MM.1S (cell line): ENCODE measurements at places on chromosomes 11 and 22.

- DNase-seq: no peak
Observed at GRCh38 chr11:116109228-116109627, 605.0 kb upstream of the CADM1 start.

- no peak for DNase-seq
Observed at GRCh38 chr11:94675813-94676212, 92.3 kb upstream of the AMOTL1 start.

DNA sequence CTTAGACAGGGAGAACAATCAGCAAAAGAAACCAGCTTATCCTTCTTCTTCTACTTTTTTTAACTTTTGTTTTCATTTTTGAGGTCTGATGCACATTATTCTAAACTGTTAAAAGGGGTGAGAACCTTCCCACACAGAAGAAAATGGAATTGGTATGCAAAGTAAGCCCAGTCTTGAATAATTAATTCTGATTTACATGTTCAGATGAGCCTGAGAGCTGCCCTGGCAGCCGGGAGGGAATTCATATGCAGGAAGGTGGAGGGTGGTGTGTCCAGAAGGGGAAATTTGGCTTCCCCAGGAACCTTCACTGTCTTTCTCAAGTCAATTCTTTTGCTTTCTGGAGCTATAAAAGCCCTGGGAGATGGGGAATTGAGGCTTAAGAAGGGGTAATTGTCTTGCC, 181.0 kb downstream of the INSC start:
- no peak for DNase-seq

- no peak for DNase-seq
Observed at GRCh38 chr22:38267086-38267485, 5.7 kb downstream of the TMEM184B start.

GRCh38 chr11:38784164-38784563, 2186.1 kb upstream of the RAG2 start:
- no peak for DNase-seq

DNA sequence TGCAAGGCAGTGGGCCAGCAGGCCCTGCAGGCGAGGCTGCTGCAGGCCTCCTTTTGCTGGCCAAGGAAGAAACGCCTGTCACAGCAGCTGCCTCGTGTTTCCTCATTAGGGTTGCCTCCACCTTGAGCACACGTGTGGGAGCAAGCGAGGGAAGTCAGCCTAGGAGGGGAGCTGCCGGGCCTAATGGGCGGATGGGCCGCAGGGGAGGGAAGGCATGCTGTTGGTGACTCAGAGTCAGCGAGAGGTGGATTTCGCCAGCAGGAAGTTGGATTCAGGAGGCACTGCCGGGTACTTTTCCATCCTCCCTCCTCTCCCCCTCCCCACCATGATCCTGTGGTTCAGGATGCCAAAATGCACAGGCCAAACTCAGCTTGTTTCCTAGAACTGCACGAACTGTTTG, 498.7 kb downstream of the METTL15 start:
- DNase-seq: no peak

DNA sequence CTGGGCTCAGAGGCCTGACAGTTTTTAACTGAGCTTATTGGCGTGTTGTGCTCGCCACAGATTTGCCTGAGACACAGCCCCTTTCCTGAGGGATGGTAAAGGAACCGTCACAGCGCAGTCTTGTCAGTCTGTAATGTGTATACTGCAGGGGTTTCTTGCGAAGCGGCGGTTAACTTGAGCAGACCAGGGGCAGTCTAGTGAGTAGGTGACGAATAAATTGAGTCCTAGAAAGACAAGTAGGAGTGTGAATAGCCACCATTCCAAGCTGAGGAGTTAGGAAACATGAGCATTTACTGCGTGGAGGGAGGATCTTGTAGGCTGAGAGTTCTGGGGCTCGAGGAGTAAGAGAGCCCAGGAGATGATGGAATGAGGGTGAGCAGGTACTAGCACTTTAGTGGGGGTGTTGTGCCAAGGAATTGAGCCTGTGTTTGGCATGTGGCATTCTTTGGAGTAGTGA, 1.4 kb downstream of the MED15 start:
- DNase-seq: no peak

- no peak for DNase-seq
Observed at GRCh38 chr22:36702842-36703215, 723 bp downstream of the CACNG2 start.

GRCh38 chr11:73201249-73201648, 16.8 kb upstream of the P2RY2 start:
- DNase-seq: no peak

GRCh38 chr11:26106726-26107125, 225.2 kb upstream of the ANO3 start:
- DNase-seq: peak; percentile 44

DNA sequence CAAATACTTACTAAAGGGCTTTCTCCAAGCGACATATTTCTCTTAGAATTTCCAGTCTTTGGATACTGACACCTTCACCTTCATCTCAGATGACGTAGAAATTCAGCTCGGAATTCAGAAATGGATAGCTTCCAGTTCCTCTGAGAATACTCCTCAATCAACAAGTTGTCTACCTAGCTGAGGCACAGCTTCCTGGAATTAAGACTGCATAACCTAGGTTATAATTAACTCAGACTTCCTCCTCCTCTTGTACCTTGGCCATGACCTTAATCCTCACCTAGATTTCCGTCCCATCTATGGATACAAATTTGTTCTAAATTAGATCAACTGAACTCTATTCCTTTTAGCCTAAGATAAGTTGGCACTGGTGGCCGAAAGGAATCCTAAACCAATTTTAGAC, 17.4 kb downstream of the ATP5MG start:
- DNase-seq: no peak

DNA sequence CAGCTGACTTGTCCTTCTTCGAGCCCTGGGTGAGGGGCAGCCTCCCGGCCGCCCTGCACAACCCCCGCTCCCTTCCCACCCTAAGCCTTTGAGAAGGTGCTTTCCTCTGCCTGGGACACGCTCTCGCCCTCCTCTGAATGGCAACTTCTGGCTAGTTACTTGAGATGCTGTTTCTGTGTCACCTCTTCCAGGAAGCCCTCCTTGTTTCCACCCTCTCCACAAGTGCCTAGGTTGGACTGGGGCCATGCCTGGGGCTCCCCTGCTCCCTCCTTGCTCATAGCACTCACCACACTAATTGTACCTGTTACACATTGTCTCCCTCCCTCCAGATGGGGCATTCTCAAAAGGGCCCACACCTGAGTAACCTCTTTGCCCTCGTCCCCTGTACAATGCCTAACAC, 72.2 kb downstream of the SCUBE1 start:
- DNase-seq: no peak

DNA sequence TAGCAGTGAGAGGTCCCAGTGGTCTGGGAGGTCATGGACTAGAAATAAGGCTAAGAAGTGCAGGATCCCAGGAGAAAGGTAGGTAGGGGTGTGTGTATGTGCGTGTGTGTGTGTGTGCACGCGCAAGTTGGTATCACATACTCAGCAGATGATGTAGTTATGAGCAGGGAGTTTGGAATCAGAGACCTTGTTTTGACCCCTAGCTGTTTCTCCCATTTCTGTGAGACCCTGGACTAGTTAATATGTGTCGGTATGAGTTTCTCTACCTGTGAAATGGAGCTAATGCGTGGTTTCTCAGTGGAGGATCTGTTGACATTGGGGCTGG, 1.3 kb downstream of the SERPING1 start:
- DNase-seq: no peak

GRCh38 chr11:30206249-30206996, 24.4 kb upstream of the FSHB start:
- DNase-seq: peak; percentile 80

DNA sequence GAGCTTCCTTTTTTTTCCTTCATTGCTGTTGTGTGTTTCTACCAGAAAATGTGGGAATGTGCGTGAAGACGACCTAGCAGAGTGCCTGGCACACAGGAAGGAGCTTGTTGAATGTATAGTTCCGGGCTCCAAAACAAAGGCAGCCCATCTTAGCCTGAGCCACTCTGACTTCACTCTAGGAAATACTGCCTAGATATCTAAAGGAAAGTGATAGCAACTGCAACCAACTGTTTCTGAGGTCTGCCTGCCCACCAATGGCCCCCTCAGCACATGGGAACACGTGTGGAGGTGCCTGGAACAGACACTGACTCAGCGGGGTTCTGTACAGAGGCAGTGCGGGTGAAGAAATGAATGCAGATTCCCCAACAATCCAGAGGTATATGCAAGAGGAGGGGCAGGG, 14.7 kb upstream of the XBP1 start:
- DNase-seq: no peak

- DNase-seq: no peak
Observed at GRCh38 chr22:28771195-28771791, 1.2 kb upstream of the CCDC117 start.

- DNase-seq: no peak
Observed at GRCh38 chr11:78100676-78101472, 21.2 kb upstream of the NDUFC2 start.

GRCh38 chr11:94636388-94636949, 69.3 kb downstream of the PIWIL4 start:
- no peak for DNase-seq

DNA sequence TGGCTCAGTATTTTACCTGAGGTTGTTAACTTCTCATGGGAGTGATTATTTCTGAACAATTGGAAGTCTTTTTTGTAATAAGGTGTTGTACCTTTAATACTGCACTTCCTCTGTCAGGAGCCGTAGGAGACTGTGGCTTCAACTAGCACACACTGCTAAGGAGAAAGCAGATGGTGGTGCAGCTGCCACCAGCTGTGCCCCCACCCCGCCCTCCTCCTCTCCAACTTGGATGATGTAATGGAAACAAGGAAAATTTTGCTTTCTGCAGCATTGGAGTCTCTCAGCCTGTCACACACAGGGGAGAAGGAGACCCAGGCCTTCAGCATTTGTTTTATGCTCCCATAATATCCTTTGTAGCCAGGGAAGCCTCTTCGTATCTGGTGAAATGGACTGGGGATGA, 91.2 kb downstream of the TEAD1 start:
- no peak for DNase-seq

DNA sequence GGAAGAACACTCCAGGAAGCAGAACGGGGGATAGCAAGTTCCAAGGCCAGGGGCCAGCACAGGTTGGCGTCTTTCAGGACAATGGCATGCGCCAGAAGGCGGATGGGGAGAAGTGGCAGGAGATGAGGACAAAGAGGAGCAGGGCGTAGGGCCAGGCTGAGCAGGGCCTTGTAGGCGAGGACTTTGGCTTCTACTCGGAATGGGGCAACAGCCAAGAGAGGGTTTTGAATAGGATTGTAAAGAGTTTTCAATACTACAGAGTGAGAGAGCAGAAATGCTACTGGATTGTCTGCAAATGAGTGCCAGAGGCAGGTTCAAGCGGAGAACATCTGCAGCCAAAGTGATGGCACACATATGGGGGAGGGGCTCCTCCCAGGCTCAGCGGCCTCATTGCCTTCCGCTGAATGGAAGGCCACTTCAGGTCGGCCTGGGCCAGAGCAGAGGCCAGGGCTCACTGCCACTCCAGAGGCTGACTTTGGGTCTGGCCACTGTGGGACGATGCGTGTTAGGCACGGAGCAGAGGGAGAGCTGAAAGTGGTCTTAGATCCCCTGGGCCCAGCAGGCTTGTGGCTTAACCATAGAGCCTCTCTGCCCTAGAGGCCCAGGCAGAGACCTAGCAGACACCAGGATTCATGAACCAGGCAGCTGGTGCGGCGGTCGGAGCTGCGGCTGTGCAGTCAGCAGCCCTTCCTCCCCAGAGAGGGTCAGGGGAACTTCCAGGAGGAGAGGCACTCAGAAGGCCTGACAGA, 118.2 kb downstream of the DSCAML1 start:
- no peak for DNase-seq

GRCh38 chr11:17153757-17154156, 54.0 kb downstream of the PIK3C2A start:
- no peak for DNase-seq

GRCh38 chr11:57103899-57104605, 77.7 kb upstream of the LRRC55 start:
- no peak for DNase-seq

- no peak for DNase-seq
Observed at GRCh38 chr11:2477254-2477653, 32.4 kb downstream of the KCNQ1 start.
